ENCODE measurements at places on chromosomes 3 and 15. TPM values are rescaled to one million over a fixed set of nuclear protein-coding genes. Genes with fewer than 3 reads are reported as not detected.
A peak's percentile ranks its signal among the peaks of the same experiment; 100 is the strongest.

Gene GUCA1C
- total RNA-seq, result not detected

Gene CCDC54
- total RNA-seq, result not detected

Gene ZNF620
- 5.0 TPM for total RNA-seq

Gene PARP15
- total RNA-seq, result 109 TPM

Gene EPHB3
- 6.0 TPM for total RNA-seq

Gene SCN11A
- total RNA-seq, result 1.7 TPM

Gene FGD5
- total RNA-seq, result 12.3 TPM

Gene NEK11
- total RNA-seq, result 8.6 TPM

Gene PRKAR2A
- 27.2 TPM for total RNA-seq

Gene TICRR
- total RNA-seq, result 3.0 TPM

DNA sequence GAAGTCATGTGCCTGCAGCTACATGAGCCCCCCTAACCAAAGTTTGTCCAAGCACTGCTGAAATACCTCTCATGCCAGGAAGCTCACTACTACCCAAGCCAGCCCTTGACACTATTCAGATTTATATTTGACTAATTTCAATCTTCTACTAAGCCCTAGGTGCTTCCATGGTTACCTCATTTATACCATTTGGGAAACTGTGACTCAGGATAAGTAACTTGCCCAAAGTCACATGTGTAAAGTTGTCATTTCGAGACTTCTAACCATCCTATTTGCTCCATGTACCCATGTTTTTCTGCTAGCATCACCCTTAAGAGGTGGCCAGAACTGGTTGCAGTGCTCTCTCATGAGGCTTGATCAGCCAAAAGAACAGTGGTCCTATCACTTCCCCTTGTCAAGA, 20.7 kb upstream of the TIMP4 start:
- no peak for DNase-seq

- no peak for DNase-seq
These were observed 1097.8 kb downstream of the NAALADL2 start for GRCh38 chr3:175956964-175957363.

DNA sequence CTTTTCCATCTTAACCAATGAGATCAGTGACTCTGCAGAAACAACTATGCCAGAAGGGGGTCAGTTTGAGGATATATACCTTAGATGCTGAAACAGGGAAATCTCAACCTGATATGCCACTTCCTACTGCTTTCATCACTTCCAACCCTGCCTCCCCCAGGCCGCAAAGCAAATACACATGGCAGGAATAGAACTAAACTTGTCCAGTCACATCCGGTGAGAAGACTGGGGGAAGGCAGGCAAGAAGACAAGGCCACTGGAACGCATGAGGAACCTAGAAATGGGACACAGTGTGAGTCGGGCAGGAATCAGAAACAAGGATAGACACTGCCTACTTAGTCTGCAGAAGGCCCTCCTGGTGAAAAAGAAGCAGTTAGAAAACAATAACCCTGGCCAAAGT, 90.6 kb downstream of the MYO5A start:
- no peak for DNase-seq

DNA sequence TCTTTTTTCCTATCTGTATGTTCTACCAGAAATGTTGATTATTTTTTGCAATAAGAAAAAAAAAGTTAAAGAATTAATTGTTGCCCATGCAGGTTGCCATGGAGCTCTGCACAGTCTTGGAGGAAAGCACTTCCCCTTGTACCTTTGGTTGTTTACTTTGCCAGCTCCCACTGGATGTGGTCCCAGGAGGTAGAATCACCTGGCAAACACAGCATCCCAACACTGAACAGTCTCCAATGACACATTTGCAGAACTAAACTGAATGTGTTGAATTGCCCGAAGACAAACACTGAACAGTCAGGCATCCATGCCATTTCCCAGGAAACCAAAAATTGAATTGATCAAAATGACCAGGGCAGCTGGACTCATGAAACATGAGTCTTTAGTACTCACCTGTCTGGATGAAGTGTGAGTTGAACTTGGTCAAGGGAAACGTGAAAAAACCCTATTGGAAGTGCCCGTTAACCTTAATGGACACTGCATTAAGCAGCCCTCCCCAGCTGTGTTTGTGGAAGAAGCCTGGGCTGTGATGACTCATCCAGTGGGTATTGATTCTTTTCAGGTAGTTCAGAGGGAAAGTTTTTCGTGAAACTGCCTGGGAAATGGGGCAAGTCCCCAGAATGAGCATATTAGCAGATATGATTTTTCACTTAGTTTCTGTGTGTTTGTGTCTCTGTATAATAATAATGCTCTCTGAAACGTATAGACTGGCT, 284.7 kb upstream of the STT3B start:
- DNase-seq, result no peak

DNA sequence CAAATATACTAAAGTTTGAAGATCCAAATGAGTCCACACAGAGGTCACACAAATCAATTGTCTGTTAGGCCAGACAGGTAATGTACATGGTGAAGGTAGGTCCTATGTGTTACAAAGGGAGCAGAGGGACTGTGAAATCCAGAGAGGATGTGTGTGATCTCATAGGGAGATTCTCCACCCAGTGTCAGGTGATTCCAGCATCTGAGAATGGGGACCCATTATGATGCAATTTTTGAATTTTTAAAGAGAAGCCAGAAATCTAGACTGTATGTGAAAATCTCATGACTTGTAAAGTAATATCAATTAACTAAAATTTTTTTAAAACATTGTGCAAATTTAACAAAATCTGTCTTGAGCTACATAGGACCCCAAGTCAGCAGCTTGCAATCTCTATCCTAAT, 58.3 kb upstream of the NEDD4 start:
- no peak for DNase-seq

GRCh38 chr3:168312984-168313383, 217.3 kb upstream of the GOLIM4 start:
- no peak for DNase-seq

DNA sequence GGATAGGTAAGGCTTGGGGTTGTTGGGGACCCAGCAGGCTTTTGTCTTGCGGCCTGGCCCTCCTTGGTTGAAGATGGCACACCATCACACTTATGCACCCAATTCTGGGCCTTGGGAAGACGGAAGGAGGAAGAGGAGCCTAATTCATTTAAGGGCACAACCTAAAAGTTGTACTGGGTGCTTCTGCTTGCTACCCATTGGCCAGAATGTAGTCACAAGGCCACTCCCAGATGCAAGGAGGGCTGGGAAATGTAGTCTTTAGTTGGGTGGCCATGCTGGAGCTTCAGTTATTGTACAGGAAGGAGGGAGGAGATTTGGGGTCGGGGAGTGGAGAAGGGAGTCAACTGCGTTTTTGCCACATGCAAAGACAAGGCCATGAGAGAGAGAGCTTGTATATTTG, 109.2 kb downstream of the TMEM266 start:
- no peak for DNase-seq

DNA sequence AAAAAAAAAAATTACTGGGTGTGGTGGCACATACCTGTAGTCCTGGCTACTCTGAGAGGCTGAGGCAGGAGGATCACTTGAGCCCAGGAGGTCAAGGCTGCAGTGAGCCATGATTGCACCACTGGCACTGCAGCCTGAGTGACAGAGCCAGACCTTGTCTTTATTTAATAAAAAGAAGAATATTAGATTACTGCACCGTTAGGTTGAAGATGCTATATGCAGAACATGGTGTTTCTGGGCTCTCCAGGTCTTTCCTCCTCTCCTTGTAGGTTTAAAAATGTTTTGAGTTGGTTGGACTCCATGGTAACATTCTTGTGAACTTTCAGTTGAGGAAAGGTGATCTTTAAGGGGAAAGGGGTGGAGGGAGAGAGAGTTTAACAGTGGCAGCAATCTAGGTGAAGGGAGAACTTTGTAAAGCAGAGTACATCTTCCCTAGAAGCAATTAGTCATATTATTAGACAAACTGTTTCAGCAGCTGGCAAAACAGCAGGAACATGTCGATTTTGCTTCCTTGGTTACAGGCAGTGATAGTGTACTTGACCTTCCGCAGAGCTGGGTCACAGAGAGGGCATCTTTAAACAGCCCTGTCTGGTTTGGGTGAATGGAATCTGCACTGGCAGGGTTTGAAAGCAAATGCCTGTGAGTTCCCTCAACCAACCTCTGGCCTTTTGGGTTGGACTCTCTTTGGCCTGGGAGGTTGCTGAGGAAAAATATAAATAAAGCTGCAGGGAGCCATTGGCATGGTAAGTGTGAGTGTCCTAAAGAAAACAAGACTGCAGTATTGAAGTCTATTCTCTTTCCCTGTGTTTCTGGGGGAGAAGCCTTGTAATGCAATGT, 42.8 kb downstream of the NR2C2 start:
- no peak for DNase-seq

GRCh38 chr15:69317392-69317841, 18.7 kb downstream of the PAQR5 start:
- no peak for DNase-seq

GRCh38 chr3:66404197-66404596, 96.6 kb downstream of the LRIG1 start:
- peak; percentile 32 for DNase-seq

GRCh38 chr15:90340345-90340744, 11.7 kb upstream of the ZNF774 start:
- peak; percentile 73 for DNase-seq

GRCh38 chr15:60469893-60470641, 8.9 kb downstream of the ICE2 start:
- no peak for DNase-seq

GRCh38 chr3:73624017-73624820, 522 bp downstream of the PDZRN3 start:
- DNase-seq, result no peak

DNA sequence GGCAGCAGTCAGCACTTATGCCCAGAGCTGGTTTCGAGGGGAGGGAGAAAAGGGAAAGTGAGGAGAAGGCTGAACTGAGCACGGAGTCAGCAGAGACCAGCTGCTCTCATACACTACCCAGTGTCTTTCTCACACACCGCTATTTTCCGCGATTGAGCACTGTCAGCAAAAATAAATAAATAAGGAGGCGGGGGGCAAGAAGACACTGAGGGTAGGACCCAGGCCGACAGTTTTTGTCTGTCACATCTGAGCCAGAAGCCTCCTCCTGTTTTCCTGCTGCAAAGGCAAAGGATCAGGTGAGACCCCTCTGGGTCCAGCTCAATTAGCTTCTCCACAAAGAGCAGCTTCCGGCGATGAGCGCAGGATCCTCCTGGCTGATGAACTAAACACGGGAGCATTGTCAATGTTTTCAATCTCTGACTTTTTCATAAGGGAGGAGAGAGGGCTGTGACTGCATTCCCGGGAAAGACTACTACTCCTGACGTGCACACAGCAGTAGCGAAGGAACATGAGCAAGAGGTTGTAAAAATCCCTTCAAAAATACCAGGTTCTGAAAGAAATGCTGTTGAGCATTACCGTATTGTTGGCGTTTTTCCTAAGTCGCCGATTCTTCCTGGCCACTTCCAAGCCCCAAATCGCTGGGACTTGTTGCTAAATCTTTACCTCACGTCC, 1.3 kb downstream of the FRMD5 start:
- DNase-seq, result no peak

- no peak for DNase-seq
These were observed 43.0 kb downstream of the ZBTB38 start for GRCh38 chr3:141411251-141411771.

- no peak for DNase-seq
These were observed 82.6 kb upstream of the TJP1 start for GRCh38 chr15:29904757-29905417.

- no peak for DNase-seq
These were observed 931.6 kb upstream of the CFAP20DC start for GRCh38 chr3:59981377-59981776.

DNA sequence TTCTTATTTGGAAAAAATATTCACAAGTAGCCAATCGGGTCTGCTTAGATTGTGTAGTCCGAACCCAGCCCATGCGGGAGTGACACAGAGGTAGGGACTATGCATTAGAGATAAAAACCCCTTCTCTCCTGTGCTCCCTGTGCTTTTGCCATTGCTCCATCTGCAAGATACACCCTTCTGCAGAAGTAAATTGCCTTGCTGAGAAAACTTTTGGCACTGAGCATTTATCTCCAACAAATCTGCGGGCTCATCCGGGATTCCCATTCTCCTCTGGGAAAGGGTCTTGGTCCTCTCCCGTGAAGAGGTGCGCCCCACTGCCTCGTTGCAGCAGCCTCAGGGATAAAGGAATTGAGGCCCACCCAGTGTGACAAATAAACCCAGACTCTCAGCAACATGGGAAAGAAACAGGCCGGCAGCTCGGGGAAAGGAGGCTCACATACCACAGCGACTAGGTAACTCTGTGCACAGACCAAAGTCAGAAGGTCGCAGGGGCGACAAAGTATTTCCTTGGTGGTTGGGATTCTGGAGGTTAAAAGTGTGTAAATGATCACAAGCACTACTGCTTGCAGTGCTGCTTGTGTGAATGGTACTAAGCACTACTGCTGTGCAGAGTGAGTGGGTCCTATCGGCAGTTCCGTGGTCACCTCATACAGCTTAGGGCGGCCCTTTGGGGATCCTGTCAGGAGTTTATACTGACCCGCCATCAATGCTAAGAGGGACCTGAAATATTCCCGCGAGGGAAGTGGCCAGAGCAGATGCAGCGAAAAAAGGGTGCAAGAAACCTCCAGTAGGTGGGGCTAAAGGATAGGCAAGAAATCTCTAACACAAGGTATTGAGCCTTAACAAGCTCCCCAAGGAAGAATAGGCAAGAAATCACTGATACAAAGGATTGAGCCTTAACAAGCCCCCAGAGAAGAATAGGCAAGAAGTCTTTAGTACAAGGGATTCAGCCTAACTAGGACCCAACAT, 54.3 kb downstream of the GSK3B start:
- no peak for DNase-seq

- DNase-seq, result no peak
These were observed 8.0 kb downstream of the DNAJA4 start for GRCh38 chr15:78272316-78272715.

DNA sequence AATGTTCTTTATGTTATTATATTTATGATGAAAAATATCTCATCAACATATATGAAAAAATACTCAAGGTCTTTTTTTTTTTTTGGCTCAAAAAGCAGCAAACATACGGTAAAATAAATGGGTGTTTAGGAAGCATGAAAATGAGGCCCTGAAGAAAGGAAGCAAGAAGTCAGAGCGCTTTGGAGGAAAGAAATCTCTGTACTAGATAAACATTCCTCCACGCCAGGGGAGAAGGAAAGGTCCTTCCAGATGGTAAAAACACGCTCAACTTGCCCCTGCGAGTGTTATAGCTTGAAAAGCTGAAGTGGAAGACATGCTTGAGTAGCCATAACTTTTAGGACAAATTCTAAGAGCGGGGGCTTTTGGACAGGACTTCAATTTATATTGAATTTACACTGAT, 52.9 kb downstream of the FEM1B start:
- DNase-seq, result no peak
